ENCODE measurements at places on chromosomes 5 and 9. TPM values are rescaled to one million over a fixed set of nuclear protein-coding genes. Genes with fewer than 3 reads are reported as not detected.

PCA3 gene
- total RNA-seq: not detected

OR1J2 gene
- total RNA-seq: not detected

IFNB1 gene
- total RNA-seq: not detected

FAXDC2 gene
- not detected for total RNA-seq

ZNF658 gene
- total RNA-seq: 1.7 TPM

DNA sequence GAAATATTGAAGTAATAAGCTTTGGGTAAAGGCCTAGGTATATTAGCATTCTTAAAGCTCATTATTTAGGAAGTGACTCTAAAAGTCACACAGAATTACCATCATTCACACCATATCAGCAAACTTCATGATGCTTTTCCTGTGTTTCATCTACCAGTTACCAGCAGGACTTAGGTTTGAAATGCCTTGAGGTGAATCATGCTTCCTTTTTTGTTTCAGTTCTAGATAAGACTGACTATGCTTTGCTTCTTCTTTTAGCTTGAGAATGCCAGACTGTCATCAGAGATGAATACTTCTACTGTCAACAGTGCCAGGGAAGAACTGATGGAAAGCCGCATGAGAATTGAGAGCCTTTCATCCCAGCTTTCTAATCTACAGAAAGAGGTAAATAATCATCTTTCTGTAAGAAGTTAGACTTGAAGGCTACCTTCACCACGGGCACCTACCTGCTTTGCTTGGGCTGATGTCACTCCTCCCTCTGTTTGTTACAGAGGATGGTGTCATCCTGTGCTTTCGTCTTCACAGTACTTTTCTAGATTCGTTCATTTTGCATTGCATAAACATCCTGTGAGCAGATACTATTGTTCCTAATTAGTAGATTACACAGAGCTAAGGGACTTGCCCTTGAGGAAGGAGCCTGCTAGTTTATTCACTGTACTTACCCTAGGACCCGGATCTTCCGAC lies 34.7 kb downstream of the LMNB1 start:
- DNase-seq: no peak

DNA sequence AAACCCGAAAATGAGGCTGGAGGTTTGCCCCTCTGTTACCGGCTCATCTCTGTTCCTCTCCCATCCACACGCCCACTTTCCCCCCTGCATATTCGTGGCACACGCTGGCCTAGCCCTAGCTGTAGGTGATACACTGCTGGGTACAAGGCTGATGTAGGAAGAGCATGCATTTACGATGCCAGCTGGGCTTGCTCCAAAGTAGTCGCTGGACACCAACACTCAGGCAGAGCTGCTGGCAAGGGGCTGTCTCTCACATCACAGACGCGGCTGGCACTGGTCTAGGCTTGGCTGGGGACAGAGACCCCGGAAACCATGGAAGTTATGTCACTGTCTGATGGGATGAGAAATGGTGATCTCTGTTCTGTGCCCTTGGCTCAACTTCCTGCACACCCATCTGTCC lies 9.8 kb upstream of the PHYKPL start:
- no peak for DNase-seq

GRCh38 chr5:100448111-100448528 lies 87.1 kb upstream of the FAM174A start:
- DNase-seq: no peak

- no peak for DNase-seq
Measured at GRCh38 chr5:74598731-74599130, 41.8 kb downstream of the ENC1 start.

GRCh38 chr9:33881635-33882034 lies 64.7 kb downstream of the UBE2R2 start:
- DNase-seq: no peak

- DNase-seq: no peak
Measured at GRCh38 chr5:97022898-97023297, 87.0 kb downstream of the LNPEP start.

DNA sequence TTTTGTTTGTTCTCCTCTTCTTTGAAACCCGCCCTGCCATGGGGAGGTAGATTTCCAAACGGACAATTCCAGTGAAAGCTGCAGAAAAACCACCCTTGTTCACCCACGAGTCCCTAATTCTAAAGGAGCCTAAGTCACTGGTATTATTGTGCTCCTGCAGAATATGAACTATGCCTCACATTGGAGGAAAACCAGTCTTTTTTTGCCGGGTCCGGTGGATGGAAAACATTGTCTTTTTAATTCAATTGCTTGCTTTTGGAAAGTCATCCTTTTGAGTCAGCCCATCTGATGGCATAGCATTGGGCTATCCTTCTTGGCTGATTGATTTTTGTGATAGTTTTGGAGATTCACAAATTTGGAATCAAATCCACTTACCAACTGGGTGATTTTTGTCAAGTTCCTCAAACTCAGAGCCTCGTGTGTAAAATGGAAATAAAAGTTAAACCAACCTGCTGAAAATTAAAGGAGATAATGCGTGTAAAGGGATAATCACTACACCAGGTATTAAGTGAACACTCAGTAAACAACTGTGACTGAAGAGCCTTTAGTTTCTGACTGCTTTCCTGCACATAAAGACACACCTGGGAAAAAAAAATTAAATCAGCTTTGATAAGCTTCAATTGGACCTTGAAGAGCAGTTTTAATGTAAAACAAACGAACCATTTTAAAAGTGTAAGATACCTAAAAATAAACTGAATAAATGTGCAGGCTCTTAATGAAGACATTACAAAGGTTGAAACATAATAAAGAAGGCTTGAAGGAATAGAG lies 780 bp upstream of the CCNJL start:
- no peak for DNase-seq

DNA sequence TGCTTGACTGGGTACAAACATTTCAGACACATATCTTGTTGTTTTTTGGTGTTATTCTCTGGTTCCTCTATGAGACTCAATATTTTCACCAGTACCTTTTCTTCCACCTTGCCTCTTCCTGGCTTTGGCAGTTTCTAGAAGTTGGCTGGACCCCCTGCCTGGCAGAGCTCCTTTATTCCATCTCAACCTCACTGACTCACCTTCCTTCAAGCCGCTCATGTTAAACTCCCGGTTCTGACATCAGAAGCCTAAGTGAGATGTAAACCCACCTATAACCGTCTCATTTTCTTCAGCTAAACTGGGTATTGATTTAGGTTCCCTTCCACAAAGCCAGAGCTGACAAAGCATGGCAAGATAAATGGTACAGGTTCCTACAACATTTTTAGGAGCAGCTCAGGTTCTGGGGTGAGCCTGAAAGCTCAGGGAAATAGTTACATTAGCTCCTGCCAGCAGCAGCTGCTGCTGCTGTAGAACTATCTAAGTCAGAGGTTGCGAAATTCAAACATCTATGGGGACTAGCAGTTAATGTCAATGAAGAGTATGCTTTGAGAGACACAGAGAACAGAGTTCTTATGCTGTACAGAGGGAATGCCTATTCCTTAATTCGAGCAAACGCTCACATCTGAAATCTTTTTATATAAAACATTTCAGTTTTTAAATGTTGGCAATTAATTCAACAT lies 197.1 kb upstream of the NR3C1 start:
- no peak for DNase-seq

Measured in activated T-helper 2 cell treated with anti-CD3 and anti-CD28 coated beads, Interferon-gamma antibody, Interleukin-2, Interleukin-4, amounts not matched to agents 10 μg/mL and 5 μg/mL and 100 μg/mL, durations not matched to agents 14 hours and 24 hours and 36 hours (primary cell).